GM04504 (cell line): ENCODE measurements at places on chromosomes 6 and 20.

GRCh38 chr20:49483696-49484123, 1.2 kb upstream of the KCNB1 start:
- no peak for DNase-seq

DNA sequence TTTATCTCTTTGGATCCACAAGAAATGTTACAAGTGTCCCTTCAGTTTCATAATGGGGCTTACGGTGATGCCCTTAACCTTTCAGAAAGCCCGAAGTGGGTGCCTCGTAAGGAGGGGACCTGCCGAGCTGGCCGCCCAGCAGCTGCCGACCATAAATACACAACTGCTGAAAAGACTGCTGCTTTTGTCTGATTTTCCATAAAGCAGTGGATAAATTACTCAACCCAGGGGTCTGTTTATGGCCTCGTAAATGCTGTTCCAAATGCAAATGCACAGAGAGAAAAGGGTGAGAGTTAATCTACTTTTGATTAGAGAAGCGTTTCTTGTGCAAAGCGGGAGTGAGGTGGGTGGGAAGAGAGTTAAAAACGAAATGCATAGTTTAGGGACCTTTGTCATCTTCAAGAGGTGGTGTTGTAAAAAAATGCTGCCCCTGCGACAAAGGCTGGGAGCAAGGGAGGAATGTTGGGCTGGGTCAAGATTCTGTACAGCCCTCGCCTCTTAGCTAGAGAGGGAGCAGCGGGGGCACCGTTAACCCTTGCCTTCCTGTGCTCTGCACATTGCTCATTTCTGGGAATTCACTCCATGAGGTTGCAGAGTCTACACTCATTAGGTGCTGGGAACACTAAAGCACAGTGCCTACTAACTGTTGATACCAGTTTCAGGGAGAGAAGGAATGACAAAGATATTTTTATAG, 112.0 kb upstream of the MTHFD1L start:
- DNase-seq, result no peak

DNA sequence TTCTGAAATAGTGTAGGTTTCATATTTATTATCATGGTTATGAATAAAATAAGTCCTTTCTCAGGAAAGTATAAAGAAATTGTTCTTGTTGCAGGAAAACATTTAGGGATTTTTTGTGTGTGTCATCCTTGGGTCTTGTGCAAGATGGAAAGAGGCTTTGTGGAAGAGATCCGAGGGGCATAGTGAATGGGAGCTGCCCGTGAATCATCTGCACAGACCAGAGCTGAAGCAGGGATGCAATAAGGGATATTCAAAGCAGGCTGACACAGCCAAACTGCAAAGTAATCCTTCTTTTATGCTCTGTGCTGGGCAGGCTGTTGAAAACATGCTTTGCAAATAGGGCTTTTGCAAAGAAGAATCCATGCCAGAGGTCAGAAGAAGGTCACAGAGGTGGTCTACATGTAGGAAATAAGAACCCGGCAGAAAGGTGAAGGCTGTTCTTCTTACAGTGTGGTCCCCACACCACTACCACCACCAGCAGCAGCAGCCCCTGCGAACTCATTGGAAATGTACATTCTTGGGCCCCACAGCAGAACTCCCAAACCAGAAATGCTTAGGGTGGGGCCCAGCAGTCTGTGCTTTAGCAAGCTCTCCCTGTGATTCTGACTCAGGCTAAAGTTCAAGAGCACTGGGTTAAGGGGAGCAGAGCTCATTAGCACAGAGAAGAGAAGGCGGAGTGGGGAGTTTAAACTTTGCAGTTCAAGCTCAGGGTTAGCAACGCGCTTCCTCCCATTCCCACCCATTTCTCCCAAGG, 237.6 kb downstream of the QKI start:
- no peak for DNase-seq

- no peak for DNase-seq
These were observed 27.4 kb upstream of the PXDC1 start for GRCh38 chr6:3778701-3779573.

GRCh38 chr6:43667245-43668150, 20.1 kb downstream of the MRPS18A start:
- no peak for DNase-seq

- DNase-seq, result peak; percentile 48
These were observed at the start of gene HIVEP2 for GRCh38 chr6:142945049-142945445. Gene HIVEP2 (minus strand): TSS chr6:142945176. CDS start chr6:142774738, 170,438 bp downstream.

GRCh38 chr6:56259234-56260077, 12.1 kb upstream of the COL21A1 start:
- DNase-seq, result no peak

- no peak for DNase-seq
These were observed 146.7 kb downstream of the TTLL2 start for GRCh38 chr6:167471548-167471930.

DNA sequence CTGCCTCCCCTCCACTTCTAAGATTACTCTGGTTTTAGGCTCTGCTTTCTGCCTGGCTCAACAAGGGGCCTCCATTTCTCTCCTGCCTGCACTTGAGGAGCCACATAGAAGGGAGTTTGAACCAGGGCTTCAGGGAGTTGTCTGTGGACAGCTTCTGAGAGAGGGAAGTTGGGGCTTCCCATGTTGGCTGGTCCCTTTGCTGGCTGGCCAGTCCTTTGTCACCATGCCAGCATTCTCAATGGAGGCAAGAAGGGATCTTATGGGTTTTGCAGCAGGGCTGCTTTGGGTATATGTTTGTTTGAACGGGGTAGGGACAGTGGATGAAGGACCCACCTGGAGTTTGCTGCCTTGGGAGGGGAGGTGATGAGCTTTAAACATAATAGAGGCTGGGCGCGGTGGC, 124.9 kb downstream of the CARMIL1 start:
- no peak for DNase-seq

GRCh38 chr20:19944772-19945459, 72.2 kb upstream of the NAA20 start:
- DNase-seq, result no peak

DNA sequence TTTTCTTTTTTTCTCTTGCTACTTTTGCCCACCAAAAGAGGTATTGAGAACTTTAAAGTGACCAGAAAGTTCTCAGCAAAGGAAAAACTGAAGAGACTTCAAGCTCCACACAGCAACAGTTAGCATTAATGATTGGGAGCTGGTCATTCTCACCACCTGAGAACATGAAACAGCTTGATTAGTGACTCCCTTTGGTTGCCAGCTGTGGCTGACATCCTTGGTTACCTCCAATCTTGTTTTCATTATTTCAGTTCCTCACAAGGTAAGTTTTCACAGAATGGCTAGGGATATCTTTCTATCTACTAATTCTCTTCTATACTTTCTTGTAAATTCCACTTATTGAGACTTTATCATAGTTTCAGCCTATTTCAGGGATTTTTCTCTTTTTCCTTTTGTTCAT, 427.9 kb downstream of the QKI start:
- no peak for DNase-seq

DNA sequence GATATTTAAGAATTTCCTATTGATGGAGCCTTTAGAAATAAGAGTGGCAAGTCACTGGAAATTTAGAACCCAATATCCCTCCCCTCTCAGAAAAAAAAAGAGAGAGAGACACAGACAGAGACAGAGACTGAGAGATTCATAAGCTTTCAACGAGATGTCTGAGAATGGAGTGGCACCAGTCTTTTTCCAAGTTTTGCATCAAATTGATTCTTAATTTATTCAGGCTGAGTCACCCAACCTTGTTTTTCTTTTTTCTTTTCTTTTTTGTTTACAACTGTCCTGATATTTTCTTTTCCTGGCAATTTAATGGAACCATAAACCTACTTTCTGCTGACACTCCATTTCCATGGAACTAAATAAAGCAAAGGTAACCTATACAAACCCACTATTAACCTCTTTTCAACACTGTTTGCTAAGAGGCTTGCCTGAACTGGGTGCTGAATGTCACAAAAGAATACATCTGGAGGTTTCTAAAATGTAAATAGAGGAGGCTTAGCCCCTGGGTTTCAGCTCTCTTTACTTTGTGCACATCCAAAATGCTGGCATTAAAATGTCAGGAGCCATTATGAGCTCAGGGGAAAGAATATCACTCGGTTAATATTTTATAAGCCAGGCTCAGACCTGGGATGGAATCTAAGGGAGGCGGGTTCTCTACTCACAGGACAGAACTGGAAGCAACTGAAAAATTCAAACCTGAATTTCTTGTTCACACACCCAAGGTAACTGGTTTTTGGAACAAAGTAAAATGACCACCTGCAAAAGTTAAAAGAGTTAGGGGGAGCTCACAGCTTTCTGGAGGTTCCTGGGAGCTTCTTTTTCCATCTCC, 100.8 kb downstream of the BFSP1 start:
- no peak for DNase-seq

GRCh38 chr6:15299430-15300131, 53.7 kb downstream of the JARID2 start:
- DNase-seq, result no peak

DNA sequence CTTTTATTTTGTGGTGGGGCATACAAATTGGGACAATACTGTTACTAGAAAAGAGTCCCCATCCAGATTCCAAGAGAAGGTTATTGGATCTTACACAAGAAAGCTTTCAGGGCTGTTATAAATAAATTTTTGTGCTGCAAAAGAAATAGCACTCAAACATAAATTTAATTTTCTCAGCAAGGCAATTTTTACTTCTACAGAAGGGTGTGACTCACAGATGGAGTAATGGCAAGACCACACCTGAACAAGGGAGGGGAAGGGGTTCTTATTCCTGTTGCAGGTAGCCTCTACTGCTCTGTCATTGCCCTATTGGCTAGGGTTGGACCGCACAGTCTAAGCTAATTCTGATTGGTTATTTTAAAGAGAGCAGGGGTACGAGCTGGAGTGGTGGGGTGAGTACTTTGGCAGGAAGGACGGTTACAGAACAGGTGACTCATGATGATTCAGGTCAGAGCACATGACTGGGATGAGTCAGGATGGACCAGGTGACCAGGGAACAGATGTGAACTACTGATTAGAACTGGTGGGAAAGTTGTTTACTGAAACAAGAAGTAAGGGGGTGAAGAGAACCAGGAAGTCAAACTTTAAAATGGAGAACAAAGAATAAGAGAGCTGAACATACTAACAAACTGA, 41.1 kb downstream of the CNR1 start:
- no peak for DNase-seq

DNA sequence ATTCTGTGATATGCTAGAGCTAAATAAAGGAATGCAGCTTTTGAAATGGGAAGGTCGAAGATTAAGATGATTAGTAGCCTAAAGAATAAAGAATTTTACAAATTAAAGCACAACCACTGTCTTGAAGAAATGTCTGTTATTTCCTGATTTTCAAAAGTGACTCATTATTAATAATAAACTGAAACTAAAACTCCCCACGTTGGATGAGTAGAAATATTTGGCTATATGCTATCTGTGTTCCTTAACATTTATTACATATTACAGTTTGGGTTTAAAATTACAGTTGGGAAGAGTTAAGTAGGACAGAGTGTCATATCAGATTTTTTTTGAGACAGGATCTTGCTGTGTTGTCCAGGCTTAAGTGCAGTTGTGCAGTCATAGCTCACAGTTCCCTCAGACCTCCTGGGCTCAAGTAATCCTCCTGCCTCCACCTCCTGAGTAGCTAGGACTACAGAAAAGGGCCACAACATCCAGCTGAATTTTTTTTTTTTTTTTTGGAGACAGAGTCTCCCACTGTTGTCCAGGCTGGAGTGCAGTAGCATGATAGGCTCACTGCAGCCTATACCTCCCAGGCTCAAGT, 47.1 kb downstream of the AKIRIN2 start:
- DNase-seq, result no peak

- DNase-seq, result no peak
These were observed 82.2 kb downstream of the COL19A1 start for GRCh38 chr6:69948479-69949114.

- no peak for DNase-seq
These were observed 54.9 kb downstream of the CSE1L start for GRCh38 chr20:49100972-49101371.

- no peak for DNase-seq
These were observed 144.3 kb downstream of the MEI4 start for GRCh38 chr6:77796824-77797809.

GRCh38 chr20:33656783-33657703, 5.1 kb upstream of the C20orf144 start:
- no peak for DNase-seq

GRCh38 chr20:1897965-1898464, 2.8 kb downstream of the SIRPA start:
- DNase-seq, result no peak

GRCh38 chr6:169019727-169020491, 233.7 kb downstream of the THBS2 start:
- no peak for DNase-seq

GRCh38 chr20:16898433-16898832, 150.3 kb downstream of the OTOR start:
- DNase-seq, result no peak

DNA sequence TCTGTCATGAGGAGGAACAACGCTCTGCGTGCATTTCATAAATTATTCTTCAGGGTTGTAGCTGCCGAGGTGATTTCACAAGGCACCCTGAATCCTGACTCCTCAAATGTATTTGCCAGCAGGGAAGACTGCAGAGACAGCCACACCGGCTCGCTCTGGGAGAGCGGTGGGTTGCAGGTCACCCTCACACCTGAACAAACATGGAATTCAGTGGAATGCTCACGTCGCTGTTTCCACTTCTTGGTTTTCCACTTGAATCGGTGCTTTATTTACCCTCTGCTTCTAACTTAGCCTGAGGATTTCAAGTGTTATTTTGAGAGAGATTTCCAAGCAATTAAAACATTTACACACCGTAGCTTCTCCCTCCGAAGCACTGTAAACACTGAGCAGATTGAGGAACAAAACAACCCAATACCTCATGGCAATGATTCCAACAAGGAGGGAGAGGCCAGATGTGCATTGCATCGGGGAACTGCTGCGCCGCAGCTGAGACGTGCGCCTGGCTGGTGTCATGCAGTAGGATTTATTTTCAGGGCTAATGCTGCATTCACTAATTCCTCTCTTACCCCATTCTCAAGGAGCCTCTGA, 59.5 kb upstream of the GGTLC1 start:
- no peak for DNase-seq

GRCh38 chr6:119137194-119138072, 59.0 kb upstream of the FAM184A start:
- no peak for DNase-seq

GRCh38 chr6:51494342-51494741, 593.1 kb downstream of the PKHD1 start:
- no peak for DNase-seq

DNA sequence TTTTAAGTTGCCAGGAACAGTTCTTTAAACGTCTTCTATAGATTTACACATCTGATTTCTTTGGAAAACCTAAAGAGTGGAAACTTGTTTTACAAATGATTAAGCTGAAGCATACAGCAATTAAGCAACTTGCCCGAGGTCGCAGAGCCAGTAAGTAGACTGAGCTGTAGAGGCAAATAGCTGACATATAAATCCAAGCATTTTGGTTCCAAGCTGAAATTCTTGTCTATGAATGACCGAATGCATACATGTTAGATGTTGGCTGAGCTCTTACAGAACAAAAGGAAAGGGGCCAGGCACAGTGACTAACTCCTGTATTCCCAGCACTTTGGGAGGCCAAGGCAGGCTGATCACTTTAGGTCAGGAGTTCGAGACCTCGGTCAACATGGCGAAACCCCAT, 101.8 kb upstream of the SGK1 start:
- DNase-seq, result no peak

- no peak for DNase-seq
These were observed 54.0 kb downstream of the PSMG4 start for GRCh38 chr6:3312604-3313231.

GRCh38 chr6:109093732-109094415, 772 bp downstream of the SESN1 start:
- no peak for DNase-seq
